ENCODE measurements at places on chromosomes 12 and 14.

- no peak for DNase-seq
These were observed 62.7 kb downstream of the CHST11 start for GRCh38 chr12:104519190-104520019.

GRCh38 chr12:124687917-124688316, 120.5 kb upstream of the NCOR2 start:
- no peak for DNase-seq

DNA sequence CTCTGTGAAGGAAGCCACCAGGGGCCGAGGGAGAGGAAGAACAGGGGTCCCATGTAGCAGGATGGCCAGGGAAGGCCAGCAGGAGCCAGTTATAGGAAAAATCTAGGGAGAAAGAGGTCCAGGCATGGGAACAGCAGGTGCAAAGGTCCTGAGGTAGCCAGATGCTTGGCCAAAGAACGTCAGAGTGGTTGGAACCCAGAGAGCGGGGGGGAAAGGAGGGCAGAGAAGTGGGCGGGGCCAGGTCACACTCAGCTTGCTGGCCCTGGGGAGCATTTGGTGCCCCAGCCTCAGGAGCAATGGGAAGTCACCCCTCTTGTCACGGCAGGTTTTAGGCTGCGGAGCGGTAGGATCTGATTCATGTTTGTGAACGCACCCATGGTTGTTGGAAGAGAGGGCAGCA, 180.5 kb downstream of the PHETA1 start:
- DNase-seq: no peak

GRCh38 chr14:74515891-74516412, 22.4 kb downstream of the ISCA2 start:
- DNase-seq: no peak

DNA sequence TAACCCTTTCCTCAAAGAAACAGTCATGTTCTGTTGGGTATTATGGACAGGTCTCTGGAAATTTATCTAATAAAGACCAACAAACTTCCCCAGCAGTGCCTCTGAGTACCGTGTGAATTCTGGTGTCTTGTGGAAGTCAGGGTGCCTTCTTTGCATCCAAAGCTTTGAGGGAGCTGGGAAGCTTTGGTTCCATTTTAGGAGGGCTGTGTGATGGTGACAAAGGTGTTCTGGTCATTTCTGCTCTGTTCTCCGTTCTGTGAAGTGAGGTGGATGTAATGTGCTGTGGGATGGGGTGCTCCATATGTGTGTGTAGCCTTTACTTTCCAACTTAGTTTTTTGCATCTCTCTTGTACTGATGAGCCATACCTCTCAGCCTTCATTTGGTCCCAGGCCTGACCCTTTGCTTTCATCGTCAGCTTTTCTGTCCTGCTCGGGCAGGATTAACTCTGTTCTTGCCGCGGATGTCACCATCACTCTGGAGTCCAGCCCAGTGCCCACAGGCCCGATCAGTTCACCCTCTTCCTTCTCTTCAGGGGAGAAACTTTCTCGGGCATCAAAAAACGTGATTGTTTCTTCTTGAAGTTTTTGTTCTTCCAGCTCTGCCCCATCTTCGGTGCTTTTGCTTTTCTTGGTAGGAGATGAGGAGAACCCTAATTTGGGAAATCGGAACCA, 13.2 kb downstream of the PLD4 start:
- no peak for DNase-seq

DNA sequence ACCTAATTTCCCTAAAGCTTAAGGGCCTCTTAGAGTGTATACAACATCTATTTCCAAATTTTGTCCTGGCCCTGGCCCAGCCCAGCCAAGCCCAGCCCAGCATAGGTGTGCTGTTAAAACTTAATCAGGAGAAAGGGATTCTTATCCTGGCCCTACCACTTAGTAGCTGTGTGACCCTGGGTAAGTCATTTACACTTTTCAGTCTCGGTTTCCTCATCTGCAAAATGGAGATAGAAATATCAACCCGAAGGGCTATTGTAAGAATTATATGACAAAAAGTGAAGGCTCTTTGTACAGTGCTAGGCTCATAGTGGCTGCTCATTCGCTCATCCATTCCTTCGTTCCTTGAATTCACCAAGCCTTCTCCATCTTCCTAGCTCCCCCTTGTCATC, 442 bp downstream of the ERG28 start:
- DNase-seq: no peak
